PC-3 (cell line): ENCODE measurements at places on chromosomes 11 and 22. TPM values are rescaled to one million over a fixed set of nuclear protein-coding genes. Genes with fewer than 3 reads are reported as not detected.

GRCh38 chr22:20524004-20524481 lies 16.6 kb downstream of the MED15 start:
- H3K27me3 ChIP-seq, result no peaks in the 10 kb centered on the region
- H3K36me3 ChIP-seq, result peaks cover 29% of the 10 kb centered on the region
- DNase-seq, result peak; percentile 19
- no peak overlapping the region for H3K4me3 ChIP-seq

DNA sequence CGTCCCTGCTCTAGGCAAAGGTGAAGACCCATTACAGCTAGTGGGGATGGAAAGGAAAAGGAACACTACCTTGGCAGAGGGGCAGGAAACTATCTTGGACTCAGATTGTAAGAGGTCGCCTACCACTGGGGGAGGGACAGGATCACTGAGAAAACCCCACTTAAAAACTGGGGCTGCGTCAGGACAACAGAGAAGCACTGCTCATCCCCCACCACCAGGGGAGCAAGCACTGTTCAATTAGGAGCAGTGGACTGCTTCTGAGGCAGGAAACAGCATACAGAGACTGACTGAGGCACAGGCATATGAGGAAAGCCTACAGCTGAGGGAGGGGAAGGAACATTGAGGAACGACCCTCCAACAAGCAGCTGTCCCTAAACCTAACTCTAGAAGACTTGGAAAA lies 20.8 kb upstream of the DLAT start:
- no peak overlapping the region for H3K27ac ChIP-seq
- peak; percentile 30 for DNase-seq
- no peaks in the 10 kb centered on the region for H3K27me3 ChIP-seq
- H3K4me1 ChIP-seq, result no peaks in the 10 kb centered on the region

DNA sequence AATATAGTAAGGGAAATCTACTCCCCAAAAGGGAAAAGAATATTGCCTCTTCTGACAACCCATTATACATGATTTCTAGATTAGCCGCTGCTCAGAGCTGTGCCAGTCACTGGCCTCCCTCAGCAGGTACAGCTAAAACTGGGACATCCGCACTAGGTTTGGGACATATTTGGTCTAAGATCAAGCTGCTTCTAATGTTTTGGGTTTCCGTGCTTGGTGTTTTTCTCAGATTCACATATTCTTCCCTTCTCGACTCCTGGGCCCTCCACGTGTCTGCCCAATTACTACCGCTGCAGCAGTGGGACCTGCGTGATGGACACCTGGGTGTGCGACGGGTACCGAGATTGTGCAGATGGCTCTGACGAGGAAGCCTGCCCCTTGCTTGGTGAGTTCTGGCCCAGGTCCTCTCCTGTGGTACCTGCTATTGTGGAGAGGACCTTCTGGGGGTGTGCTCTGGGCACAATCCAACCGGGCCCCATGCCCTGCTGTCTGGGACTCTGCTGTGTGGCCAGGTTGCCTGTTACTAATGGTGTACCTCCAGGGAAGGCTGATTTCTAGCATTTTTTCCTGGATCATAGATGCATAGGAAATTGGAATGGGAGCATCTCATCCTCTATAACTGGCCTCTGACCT lies 138.1 kb upstream of the SORL1-AS1 start:
- DNase-seq, result no peak
- H3K4me3 ChIP-seq, result no peak overlapping the region
- peaks cover 28% of the 10 kb centered on the region for H3K4me1 ChIP-seq
- no peaks in the 10 kb centered on the region for H3K27me3 ChIP-seq
- H3K27ac ChIP-seq, result no peak overlapping the region

- H3K4me3 ChIP-seq, result peak overlapping the region; percentile 94
- DNase-seq, result no peak
- H3K36me3 ChIP-seq, result no peaks in the 10 kb centered on the region
- peak overlapping the region; percentile 18; the same call in 1 of the 2 replicates for H3K27ac ChIP-seq
- 0 out of 2 replicates have a peak, but pooled peaks cover 4% of the 10 kb centered on the region for H3K4me1 ChIP-seq
- no peaks in the 10 kb centered on the region for H3K27me3 ChIP-seq
These were observed 751 bp downstream of the ARFGAP3 start for GRCh38 chr22:42856179-42856864.

DNA sequence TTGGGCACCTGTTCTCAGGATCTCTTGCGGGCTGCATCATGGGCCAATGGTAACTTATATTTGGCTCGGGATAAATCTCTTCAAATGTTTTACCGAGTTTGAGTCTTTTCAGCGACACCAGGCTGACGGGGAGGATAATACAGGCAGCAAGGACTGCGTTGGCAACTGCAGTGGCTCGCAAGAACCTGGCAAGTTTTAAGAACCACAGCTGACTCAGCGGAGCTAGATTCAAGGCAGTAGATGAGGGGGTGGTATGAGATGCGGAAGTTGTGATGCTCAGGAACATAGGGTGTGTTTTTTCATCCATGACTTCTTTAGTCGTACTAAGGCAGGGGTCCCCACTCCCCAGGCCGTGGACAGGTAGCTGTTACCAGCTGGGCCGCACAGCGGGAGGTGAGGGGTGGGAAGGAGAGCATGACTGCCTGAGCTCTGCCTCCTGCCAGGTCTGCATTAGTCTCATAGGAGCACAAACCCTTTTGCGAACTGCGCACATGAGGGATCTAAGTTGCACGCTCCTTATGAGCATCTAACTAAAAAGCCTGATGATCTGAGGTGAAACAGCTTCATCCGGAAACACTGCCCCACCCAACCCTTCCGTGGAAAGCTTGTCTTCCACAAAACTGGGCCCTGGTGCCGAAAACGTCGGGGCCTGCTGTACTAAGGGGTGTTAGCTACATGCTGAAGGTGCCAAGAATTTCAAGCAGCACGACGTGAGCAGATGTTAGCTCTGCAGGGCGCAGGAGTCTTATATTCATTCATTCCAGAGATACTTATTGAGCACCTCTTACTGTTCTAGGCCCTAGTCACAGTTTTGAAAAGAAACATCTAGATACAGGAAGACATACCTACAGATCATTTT lies 6.4 kb upstream of the JAM3 start:
- no peaks in the 10 kb centered on the region for H3K36me3 ChIP-seq
- peaks cover 74% of the 10 kb centered on the region for H3K27me3 ChIP-seq
- H3K27ac ChIP-seq, result no peak overlapping the region
- H3K4me3 ChIP-seq, result no peak overlapping the region
- no peaks in the 10 kb centered on the region for H3K4me1 ChIP-seq

Gene INTS4
- total RNA-seq, result 42.2 and 50.8 TPM in 2 replicates

Gene C11orf21
- not detected in 2 replicates for total RNA-seq

Gene GRIK4
- total RNA-seq, result not detected in 2 replicates

Gene RBMXL2
- 0.15 TPM in 1 of 2 replicates, not detected in the other for total RNA-seq
